A549 treated with Mapracorat at 1 μM for 4 hours (cell line): ENCODE measurements at places on chromosomes 16 and 17. TPM values are rescaled to one million over a fixed set of nuclear protein-coding genes. Genes with fewer than 3 reads are reported as not detected.

AXIN2 gene
- total RNA-seq: 0.50 to 1.0 TPM (median 0.89 TPM) in 5 replicates

MYH1 gene
- not detected in 5 replicates for total RNA-seq

PLXDC1 gene
- total RNA-seq: 0.12 to 0.43 TPM (median 0.19 TPM) in 5 replicates

IRF8 gene
- 0.13 to 0.39 TPM (median 0.22 TPM) in 5 replicates for total RNA-seq

JUP gene
- total RNA-seq: 85.1 to 127 TPM (median 113 TPM) in 5 replicates
